ENCODE measurements at places on chromosomes 1 and 21.

DNA sequence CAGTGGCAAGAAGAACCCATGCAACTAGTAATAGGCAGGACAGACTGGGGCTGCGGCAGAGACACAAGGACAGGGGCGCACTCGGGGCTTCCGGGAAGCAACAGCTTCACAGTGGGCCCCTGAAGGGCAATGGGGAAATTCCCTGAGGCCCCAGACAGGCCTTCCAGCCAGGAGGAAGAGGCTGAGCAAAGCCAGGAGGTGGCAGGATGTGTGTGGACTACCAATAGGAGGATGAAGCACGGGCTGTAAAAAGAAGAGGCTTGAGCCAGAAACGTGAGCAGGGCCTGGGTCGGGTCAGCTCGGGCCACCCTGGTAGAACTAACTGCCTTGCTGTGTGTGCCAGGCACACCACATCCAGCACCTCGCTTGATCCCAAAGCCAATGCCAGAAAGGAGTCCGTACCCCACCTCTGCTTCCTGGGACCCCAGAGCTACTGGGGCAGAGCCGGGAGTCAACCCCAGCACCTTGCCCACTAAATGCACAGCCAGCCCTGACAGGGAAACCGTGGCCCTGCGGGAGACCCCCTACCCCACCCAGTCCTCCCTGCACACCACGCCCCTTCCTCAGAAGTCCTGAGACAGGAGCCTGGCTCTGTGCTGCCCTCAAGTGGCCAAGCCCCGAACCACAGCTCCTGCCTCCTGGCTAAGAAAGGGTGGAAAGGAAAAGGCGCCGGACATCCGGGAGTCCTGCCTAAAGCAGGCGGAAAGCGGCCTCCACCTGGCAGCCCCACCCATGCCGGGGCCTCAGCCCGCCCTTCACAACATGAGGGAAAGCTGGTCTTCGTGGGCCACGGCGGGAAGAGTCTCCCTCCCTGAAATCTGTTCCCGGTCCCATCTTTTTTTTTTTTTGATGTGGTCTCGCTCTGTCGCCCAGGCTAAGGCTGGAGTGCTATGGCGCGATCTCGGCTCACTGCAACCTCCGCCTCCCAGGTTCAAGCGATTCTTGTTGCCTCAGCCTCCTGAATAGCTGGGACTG, 33.7 kb downstream of the TTC39A start:
- no peaks in the 10 kb centered on the region for H3K27me3 ChIP-seq
- no peak overlapping the region for H3K4me3 ChIP-seq
- peak; percentile 95 for DNase-seq
- no peaks in the 10 kb centered on the region for H3K36me3 ChIP-seq
- H3K27ac ChIP-seq, result no peak overlapping the region

GRCh38 chr1:224199679-224200078, 16.6 kb downstream of the DEGS1 start:
- no peaks in the 10 kb centered on the region for H3K27me3 ChIP-seq
- H3K4me3 ChIP-seq, result no peak overlapping the region
- peaks cover 3% of the 10 kb centered on the region for H3K4me1 ChIP-seq
- no peak overlapping the region for H3K27ac ChIP-seq
- no peak for DNase-seq

DNA sequence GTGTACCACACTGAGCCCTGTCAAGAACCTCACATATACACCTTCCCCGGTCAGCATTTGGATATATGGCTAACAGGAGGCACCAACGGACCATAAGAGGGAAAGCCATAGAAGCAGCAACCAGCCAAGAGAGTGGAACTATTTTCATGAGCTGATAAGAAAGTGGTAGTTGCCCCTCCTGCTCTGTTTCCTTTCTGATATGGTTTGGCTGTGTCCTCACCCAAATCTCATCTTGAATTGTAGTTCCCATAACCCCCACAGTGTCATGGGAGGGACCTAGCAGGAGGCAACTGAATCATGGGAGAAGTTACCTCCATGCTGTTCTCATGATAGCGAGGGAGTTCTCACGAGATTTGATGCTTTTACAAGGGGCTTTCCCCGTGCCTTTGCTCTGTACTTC, 366.1 kb upstream of the DAB1 start:
- H3K27ac ChIP-seq, result no peak overlapping the region
- H3K4me3 ChIP-seq, result no peak overlapping the region
- H3K4me1 ChIP-seq, result no peaks in the 10 kb centered on the region
- H3K36me3 ChIP-seq, result no peaks in the 10 kb centered on the region

- no peaks in the 10 kb centered on the region for H3K4me1 ChIP-seq
- H3K4me3 ChIP-seq, result 0 out of 3 replicates have a peak overlapping the region, but pooled peaks have one; percentile 35
- no peak overlapping the region for H3K27ac ChIP-seq
- H3K27me3 ChIP-seq, result no peaks in the 10 kb centered on the region
These were observed 379.4 kb upstream of the RUNX1 start for GRCh38 chr21:35428489-35428888.

- H3K36me3 ChIP-seq, result peaks cover 3% of the 10 kb centered on the region
- H3K4me1 ChIP-seq, result no peaks in the 10 kb centered on the region
- no peak for DNase-seq
- no peak overlapping the region for H3K4me3 ChIP-seq
- H3K27ac ChIP-seq, result no peak overlapping the region
These were observed 11.8 kb downstream of the ZBTB17 start for GRCh38 chr1:15963968-15964648.

DNA sequence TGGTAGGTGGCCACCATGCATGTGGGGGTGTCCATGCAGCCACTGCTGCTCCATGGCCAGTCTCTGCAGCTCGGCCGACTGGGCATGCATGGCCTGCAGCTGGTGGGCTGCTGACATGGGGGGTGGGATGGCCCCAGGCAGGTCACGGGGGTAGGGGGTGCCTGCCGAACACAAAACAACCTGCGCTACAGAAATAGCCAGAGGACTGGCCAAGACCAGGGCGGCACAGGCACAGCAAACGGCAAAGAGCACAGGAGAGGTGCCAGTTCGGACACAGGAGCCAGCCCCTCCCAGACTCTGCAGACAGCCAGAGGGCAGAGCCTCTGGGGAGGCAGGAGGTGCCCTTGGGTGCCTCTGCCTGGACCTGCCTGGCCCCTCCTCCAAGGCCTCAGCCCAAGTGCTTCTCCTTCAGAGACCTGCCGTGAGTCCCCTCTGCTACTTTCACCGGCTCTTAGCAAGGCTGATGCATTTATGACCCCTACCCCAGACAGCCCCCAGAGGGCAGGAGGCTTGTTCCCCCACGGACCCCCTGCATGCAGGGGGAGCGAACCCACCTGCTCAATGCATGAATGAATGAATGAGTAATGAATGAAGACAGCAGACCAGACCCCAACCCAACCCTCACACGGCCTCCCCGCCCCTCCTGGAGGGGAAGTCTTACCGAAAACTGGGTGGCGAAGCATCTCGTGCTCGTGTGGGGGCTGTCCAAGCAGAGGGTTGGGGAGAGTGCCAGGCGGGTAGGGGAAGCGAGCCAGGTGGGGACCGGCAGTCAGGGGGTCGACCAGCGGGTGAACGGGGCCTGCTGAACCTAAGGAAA, 37.7 kb downstream of the SLC45A1 start:
- no peaks in the 10 kb centered on the region for H3K27me3 ChIP-seq
- no peak overlapping the region for H3K4me3 ChIP-seq
- H3K36me3 ChIP-seq, result peaks cover 34% of the 10 kb centered on the region
- DNase-seq, result no peak
- H3K27ac ChIP-seq, result no peak overlapping the region

GRCh38 chr1:18511874-18512150, 31.1 kb downstream of the KLHDC7A start:
- no peaks in the 10 kb centered on the region for H3K4me1 ChIP-seq
- H3K27ac ChIP-seq, result no peak overlapping the region
- no peaks in the 10 kb centered on the region for H3K27me3 ChIP-seq
- no peak for DNase-seq
- H3K36me3 ChIP-seq, result peaks cover 4% of the 10 kb centered on the region
- H3K4me3 ChIP-seq, result no peak overlapping the region

GRCh38 chr21:23021481-23021880, 2023.3 kb downstream of the NCAM2 start:
- H3K27me3 ChIP-seq, result no peaks in the 10 kb centered on the region
- no peaks in the 10 kb centered on the region for H3K36me3 ChIP-seq
- no peak overlapping the region for H3K4me3 ChIP-seq

DNA sequence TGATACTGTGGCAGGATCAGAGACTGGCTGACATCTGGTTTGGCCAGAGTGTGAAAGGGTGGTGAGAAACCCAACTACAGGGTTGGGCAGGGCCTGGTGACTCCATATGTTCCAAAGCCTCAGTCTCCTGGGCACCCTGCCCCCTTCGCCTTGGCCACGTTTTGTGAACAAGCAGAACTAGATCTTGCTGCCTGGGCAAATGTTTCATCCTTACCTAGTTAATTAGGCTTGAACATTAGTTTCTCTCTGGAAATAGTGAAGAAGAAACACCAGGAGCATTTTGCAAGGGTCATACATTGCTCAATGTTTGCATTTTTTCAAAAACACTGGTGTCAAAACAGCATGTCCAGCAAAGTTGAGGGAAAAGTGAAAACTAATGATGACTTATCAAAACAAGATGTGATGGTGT, 60.5 kb downstream of the MAP3K7CL start:
- H3K27me3 ChIP-seq, result no peaks in the 10 kb centered on the region
- H3K4me1 ChIP-seq, result no peaks in the 10 kb centered on the region
- DNase-seq, result no peak
- H3K36me3 ChIP-seq, result no peaks in the 10 kb centered on the region
- H3K27ac ChIP-seq, result no peak overlapping the region
- H3K4me3 ChIP-seq, result no peak overlapping the region

GRCh38 chr1:152537496-152537895, 23.2 kb downstream of the CRCT1 start:
- DNase-seq, result no peak
- peaks cover 8% of the 10 kb centered on the region for H3K36me3 ChIP-seq
- H3K27me3 ChIP-seq, result no peaks in the 10 kb centered on the region
- no peak overlapping the region for H3K4me3 ChIP-seq
- no peak overlapping the region for H3K27ac ChIP-seq
- no peaks in the 10 kb centered on the region for H3K4me1 ChIP-seq

- no peak for DNase-seq
- no peaks in the 10 kb centered on the region for H3K27me3 ChIP-seq
- H3K4me3 ChIP-seq, result no peak overlapping the region
- H3K27ac ChIP-seq, result no peak overlapping the region
These were observed 397.8 kb upstream of the USP24 start for GRCh38 chr1:55612988-55613387.

DNA sequence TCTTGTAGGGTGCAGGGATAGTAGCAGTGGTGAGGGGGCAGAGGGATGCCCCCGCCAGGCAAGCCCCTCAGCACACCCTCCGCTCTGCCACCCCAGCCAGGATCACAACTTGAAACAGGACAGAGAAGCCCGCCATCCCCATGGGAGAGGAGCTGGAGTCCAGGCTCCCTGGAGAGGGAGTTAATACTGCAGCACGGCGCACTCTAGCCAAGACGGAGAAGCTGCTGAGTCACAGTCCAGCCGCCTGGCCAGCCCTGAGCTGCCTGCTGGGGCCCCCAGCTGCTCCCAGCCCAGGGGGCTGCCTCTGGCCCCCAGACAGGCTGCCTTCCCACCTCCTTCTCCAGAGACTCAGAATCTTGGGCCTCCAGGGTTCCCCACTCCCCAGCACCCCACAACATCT, 87.2 kb downstream of the SYT2 start:
- H3K27ac ChIP-seq, result no peak overlapping the region
- no peak overlapping the region for H3K4me3 ChIP-seq
- H3K4me1 ChIP-seq, result peaks cover 4% of the 10 kb centered on the region
- H3K36me3 ChIP-seq, result no peaks in the 10 kb centered on the region
- H3K27me3 ChIP-seq, result no peaks in the 10 kb centered on the region
- no peak for DNase-seq

GRCh38 chr1:165117482-165117881, 239.0 kb downstream of the LMX1A start:
- H3K36me3 ChIP-seq, result no peaks in the 10 kb centered on the region
- H3K4me3 ChIP-seq, result peak overlapping the region; percentile 42
- DNase-seq, result peak; percentile 69
- H3K4me1 ChIP-seq, result no peaks in the 10 kb centered on the region

DNA sequence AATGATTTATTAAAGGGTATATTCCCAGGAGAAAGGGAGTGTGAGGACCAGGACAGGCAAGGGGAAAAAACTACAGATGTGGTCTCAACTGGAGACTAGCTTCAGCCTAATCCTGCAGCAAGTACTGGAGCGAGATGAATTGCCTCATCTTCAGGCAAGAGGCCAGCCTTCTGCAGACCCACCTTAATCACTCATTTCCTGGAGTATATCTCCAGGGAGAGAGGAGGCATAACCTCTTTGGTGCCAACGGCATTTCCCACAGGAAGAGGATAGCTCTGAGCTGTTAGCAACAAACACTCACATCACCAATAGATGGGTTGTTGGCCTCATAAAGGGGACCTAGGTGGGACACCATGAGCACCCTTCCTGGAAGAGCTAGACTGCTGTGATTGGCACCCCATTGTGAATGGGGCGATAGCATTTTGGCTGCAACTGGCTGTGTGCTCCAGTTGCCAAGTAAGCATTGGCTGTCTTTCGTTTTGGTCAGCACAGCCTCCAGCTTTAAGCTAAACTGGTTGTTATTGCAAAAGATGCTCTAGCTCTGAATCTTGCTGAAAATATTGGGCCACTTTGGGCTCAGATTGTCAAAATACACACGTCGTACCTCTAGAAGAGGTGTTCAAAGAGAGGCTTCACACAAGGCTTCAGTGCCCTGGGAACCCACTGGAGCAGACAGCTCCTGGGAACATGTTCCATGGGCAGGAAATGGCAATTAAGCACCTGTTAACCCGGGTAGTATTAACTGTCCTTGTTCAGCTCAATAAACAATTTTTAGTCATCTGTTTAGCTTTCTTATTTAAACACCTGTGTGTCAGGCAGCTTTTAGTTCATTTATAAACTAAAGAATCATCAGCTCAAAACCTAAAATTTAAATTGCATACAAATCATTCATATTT, 314.8 kb upstream of the C1orf87 start:
- no peak for DNase-seq
- H3K36me3 ChIP-seq, result no peaks in the 10 kb centered on the region

All from H9 (cell line).